ENCODE measurements at places on chromosomes 1 and 21.
A peak's percentile ranks its signal among the peaks of the same experiment; 100 is the strongest.

- peak; percentile 30 for DNase-seq
Observed at GRCh38 chr1:174166530-174167264, 7.4 kb downstream of the RABGAP1L start.

DNA sequence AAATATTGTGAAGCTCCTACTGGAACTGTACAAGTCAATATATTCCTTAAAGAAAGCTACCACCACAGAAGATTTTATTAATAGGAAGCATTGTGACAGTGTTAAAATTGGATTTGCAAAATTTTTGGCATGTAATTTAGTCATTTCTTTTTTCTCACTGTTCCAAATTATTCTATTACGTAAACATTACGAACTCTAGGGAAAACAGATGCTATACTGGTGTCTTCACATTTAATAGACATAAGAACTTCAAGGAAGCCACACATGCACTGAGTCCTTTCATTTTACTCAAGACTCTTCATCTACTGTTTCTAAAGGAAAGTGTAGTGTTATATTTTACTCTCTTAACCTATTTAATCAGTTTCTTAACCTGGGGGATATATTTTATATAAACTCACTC, 135.4 kb downstream of the HMCN1 start:
- no peak for DNase-seq

DNA sequence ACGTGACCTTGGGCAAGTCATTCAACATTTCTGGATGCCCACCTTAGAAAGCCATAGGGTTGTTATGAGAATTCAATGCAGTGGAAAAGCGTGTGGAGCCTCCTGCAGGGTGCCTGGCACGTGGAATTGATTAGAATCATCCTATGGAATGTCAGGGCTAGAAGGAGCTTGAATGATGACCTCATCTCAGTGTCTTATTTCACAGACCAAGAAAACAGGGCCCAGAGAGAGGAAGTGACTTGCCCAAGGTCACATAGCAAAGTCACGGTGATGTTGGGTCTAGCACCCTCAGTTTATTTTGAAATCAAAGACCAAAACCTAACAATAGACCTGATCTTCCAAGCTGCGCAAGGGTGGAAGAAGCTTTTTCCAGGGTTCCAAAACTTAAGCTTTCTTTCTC, 6.0 kb downstream of the TRABD2B start:
- DNase-seq, result no peak

DNA sequence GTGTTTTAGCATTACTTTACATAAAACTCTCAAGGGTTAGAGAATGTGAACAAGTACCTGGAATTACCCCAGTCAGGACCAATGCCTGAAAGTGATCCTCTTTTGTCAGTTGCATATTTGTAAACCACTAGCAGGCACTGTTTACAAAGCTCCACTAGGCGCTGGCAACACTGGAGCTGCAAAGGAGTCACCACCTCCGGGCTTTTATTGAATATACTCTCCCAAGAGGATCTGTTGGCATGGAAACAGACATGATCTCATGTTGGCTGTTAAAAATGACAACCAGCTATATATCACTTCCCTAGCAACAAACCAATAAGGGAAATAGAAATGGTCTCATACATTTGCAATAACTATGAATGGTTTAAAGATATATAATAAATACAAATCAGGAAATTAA, 116.0 kb downstream of the TTLL7 start:
- DNase-seq, result no peak

GRCh38 chr1:197783510-197783948, 8.2 kb upstream of the DENND1B start:
- DNase-seq, result no peak

- DNase-seq, result no peak
Observed at GRCh38 chr21:31538816-31539215, 120.7 kb upstream of the SOD1 start.

GRCh38 chr1:31487143-31487542, 74.1 kb downstream of the SERINC2 start:
- DNase-seq, result peak; percentile 71

- DNase-seq, result no peak
Observed at GRCh38 chr1:183577897-183578465, 12.3 kb downstream of the NCF2 start.

DNA sequence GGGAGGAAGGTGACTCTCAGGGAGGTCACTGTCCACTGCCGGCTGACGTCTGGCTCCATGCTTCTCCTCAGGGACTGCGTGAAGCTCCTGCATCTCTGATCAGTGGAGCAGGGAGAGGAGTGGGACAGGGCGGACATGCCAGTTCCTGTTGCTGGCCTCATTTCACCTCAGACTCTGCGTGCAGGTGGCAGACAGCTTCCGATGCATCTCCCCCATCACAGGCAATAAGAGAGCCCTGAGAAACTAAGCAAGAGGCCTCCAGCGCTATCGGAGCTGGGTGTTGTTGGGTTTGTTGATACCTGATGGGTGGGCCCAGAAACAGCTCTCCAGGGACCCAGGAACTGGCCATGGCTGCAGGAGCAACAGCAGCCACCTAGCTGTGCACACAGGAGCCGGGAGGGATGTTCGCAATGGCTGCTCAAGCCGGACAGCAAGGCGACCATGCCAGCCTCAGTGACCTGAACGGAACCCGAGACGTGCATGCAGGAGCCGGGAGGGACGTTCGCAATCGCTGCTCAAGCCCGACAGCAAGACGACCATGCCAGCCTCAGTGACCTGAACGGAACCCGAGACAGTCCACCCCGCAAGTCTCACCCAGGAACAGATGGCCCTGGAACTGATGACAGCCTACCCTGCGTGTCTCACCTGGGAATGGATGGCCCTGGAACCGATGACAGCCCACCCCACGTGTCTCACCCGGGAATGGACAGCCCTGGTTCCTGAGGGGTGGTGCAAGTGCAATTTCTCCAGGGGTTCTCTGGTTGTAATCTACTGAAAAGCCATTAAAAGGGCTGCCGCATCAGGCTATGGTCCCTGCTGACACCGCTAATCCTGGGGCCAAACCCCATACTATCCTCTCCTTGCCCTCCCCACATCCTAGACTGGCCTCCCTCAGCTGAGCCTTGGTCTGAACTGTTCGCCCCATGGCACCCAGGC, 14.2 kb upstream of the PCBP3 start:
- DNase-seq, result no peak

GRCh38 chr21:15408089-15408488, 321.7 kb upstream of the USP25 start:
- peak; percentile 75 for DNase-seq

GRCh38 chr1:171313835-171314320, at the start of gene FMO4:
TSS of gene FMO4 (plus strand) at chr1:171314183. CDS start at chr1:171319826, 5,643 bp downstream.
- peak; percentile 99 for DNase-seq

GRCh38 chr1:30637183-30637980, 86.0 kb downstream of the MATN1 start:
- no peak for DNase-seq

DNA sequence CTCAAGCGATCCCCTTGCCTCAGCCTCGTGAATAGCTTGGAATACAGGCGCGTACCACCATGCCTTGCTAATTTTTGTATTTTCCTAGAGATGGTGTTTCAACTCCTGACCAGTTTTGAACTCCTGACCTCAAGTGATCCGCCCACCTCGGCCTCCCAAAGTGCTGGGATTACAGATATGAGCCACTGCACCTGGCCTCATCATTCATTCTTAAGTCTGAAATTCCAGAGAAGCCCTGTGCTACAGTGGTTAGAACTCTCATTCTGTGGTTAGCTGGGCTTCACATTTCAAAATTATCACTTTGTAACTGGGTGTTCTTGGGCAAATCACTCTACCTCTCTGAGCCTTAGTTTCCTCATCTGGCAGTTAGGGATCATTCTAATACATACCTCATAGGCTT, 86.1 kb upstream of the POU3F1 start:
- DNase-seq, result no peak

- no peak for DNase-seq
Observed at GRCh38 chr1:245444945-245445344, 290.2 kb downstream of the KIF26B start.

DNA sequence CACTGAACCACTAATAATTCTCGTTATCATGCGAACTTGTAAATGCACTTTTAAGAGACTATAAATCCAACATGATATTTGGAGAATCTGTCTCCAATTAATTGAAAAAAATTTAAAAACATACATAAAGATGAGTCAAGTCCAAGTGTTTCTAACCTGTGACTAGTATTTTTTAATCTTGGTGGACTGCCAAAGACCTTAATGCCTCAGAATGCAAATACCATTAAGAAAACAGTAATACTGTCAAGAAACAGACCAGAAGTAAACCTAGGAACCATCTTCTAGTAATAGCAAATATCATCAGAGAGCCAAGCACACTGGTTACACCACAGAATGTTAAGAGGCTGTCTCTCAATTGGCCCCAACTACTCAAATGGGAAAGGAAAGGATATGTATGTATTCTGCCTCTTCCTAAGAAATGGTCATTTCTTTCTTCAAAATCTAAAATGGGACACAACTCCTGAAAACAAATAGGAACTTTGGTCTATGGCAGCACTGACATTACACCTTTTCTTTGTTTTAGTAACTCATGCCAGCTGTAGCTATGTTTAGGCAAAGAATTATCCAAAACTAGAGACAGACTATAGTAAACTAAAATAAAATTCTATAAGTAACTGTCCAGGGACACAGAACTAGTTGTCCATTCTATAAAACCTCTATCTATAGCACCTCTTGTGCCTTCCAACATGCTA, 15.8 kb downstream of the SCYL3 start:
- no peak for DNase-seq

DNA sequence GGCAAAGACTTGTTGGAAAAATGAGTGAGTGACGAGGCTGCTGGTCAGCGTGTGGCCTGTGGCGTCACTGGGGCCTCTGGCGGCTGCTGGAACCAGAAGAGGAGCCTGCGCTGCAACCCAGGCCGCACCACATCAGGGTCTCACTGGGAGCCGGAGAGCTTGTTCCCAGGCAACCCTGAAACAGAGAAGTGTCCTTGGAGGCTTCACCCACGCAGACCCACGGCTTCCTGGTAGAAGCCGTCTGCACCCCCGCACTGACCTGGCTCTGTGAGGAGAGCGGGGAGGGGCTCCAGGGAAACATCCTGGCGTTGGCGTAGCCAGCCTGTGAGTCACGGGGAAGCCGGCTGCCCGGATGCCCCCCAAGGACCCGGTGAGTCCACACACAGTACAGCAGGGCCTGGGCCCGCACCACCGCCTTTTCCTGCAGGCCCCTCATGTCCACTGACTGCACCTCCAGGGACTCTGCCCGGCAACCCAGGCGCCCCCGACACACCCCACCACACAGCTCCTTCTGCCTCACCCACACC, 57.4 kb downstream of the COL6A1 start:
- no peak for DNase-seq

GRCh38 chr1:44662683-44663030, 11.6 kb downstream of the TMEM53 start:
- no peak for DNase-seq

GRCh38 chr1:30635391-30635975, 87.9 kb downstream of the MATN1 start:
- no peak for DNase-seq

DNA sequence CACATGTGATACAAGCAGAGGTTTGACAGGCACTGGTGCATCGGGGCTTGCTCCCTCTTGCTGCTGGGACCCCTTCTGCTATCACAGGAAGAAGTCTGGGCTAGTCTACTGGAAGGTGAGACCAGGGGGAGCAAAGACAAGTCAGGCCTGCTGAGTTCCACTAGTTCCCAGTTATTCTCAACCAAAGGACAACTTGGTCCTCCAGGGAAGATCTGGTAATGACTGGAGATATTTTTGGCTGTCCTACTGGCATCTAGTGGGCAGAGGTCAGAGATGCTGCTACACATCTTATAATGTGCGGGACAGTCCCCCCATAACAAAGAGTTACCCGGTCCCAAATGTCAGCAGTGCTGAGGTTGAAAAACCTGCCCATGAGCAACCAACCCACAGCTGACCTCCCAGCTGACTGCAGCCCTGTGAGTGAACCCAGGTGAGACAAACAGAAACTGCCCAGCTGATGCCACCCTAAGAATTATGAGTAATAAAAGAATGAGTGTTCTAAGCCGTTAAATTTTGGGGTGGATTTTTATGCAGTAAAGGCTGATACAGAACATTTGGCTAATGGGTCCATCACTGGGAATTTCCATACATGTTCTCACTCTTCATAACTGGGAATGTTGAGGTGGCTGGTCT, 71.6 kb downstream of the NENF start:
- no peak for DNase-seq

DNA sequence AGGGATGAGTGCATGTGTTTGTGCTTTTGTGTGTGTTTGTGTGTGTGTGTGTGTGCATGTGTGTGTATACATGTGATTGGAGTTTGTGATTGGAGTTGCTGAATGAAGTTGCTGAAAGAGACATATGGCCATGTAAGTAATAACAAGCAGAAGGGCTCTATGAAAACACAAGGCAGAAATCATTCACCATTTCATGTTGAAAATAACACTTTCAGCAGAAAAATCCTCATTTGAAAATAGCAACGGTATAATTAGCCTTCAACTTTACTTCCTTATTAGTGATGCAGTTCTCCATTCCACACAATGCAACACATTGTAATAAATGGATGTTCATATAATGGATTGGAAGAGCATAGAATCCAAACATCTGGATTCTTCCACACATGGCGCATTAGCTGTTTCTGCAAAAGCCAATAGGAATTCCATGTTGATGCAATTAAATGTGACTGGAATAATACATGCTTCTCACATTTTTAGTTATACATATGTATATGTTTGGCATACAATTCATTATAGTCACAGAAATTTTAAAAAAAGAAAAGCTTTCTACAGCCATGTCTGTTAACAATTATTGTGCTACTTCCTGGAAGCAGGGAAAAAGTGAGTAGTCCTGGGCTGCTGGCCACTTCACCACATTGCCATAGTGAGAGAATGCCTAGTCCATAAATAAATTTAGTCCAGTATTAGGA, 538.0 kb downstream of the LTN1 start:
- DNase-seq, result no peak

- DNase-seq, result no peak
Observed at GRCh38 chr1:222048094-222048595, 306.3 kb upstream of the DUSP10 start.

- DNase-seq, result no peak
Observed at GRCh38 chr1:920521-920920, 3.2 kb upstream of the SAMD11 start.

- no peak for DNase-seq
Observed at GRCh38 chr1:119516680-119517079, 9.7 kb downstream of the HSD3B1 start.

DNA sequence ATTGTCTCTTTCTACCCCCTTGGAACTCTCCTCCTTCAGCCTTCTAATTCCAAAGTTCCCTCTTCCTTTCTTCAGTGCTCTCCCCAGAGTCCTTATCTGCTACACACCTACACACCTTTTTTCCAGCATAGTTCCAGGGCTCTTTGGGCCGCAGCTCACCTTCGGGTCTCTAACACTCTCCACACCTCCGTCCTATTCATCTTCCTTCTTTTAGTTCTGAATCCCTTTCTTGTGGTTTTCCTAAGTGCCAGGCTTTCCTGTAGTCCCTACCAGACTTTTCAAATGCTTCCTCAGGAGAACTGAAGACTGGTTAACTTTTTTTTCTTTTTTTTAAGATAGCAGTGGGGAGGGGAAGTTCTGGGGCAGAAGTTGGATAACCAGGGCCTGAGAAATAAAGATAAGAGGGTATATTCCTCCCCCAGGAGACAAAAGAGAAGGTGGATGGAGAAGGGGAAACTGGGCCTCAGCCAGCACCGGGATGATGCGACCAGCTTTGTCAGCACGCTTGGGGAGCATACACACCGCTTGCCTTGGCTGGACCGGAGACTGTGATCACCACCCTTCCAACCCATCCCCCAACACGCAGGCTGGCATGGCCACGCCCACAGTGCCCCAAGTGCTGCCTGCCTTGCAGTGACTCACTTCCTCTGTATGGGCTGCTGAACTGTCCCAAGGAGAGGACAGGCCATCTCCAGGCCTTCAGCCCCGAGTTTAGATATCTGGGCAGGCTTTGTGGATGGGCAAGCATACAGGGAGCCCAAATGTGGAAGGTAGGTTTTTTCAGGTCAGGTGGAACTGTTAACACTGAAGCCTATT, 2.5 kb upstream of the CERS2 start:
- DNase-seq, result peak; percentile 86

GRCh38 chr1:182677397-182678098, 6.8 kb downstream of the RGS8 start:
- DNase-seq, result peak; percentile 71

Data from MM.1S (cell line).